ENCODE measurements at places on chromosomes 1 and 21. TPM values are rescaled to one million over a fixed set of nuclear protein-coding genes. Genes with fewer than 3 reads are reported as not detected.

The S100A9 gene
- 0.31 TPM for total RNA-seq

The GBP7 gene
- not detected for total RNA-seq

The ST6GALNAC5 gene
- total RNA-seq: not detected

The PERM1 gene
- total RNA-seq: not detected

The PADI2 gene
- total RNA-seq: not detected

DNA sequence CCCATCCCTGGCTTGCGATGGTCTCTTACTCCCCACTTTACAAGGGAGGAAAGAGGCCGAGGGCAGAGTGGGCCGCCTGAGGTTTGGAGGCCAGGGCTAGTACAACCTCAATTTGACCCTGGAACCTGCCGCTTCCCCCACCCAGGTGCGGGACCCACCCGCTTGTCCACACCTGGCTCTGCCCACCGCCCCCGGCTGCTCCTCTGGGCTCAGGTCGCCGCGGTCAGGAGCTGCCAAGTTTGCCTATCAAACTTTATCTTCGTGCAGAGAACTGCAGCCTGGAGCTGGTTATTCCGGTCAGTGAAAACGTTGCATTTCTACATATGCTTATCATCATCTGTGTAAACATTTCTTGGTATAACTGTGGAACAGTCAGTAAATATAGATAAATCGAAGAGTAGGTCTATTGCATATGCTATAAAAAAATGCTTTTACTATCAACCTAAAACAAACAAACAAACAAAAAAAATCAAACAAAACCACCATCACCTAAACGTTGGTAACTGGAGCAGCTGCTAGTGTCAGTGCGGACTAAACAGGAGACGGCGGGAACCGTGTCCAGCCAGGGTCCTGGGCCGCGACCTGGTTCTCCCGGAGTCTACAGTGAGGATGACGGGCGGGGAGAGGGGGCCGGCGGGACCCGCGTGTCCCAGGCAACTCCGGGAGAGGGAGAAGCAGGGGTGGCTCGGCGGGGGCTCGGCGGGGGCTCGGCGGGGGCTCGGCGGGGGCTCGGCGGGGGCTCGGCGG is 906 bp upstream of the ADARB1 start:
- H3K36me3 ChIP-seq: no peaks in the 10 kb centered on the region
- H3K27me3 ChIP-seq: no peaks in the 10 kb centered on the region
- H3K4me1 ChIP-seq: peaks cover 25% of the 10 kb centered on the region
- peak overlapping the region; percentile 15 for H3K27ac ChIP-seq
- peak; percentile 31 for DNase-seq

- H3K4me1 ChIP-seq: no peaks in the 10 kb centered on the region
- no peak overlapping the region for H3K4me3 ChIP-seq
- H3K27ac ChIP-seq: no peak overlapping the region
- no peaks in the 10 kb centered on the region for H3K36me3 ChIP-seq
Observed at GRCh38 chr1:75996196-75996595, 64.0 kb upstream of the ASB17 start.

- H3K4me3 ChIP-seq: no peak overlapping the region
- no peaks in the 10 kb centered on the region for H3K27me3 ChIP-seq
- no peaks in the 10 kb centered on the region for H3K4me1 ChIP-seq
- peaks cover 20% of the 10 kb centered on the region for H3K36me3 ChIP-seq
- no peak overlapping the region for H3K27ac ChIP-seq
- no peak for DNase-seq
Observed at GRCh38 chr1:235567812-235568503, 63.7 kb upstream of the B3GALNT2 start.

DNA sequence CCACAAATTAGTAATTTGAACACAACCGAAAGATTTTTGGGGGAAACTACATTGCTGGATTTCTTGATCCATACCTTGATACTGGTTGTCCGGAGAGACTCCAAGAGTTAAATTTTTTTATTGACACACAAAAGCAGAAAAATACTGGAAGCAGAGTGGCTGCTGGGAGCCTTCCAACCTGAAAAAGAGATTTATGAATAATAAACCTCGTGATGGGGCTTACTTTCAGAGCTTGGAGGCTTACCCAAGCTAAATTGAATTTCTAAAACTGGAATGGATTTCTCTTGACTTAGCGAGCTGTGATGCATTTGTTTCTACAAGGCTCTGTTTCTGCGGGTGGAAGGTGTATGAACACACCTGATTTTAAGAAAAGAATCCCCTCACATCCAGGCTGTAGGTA is 35.7 kb downstream of the PCP4 start:
- no peak overlapping the region for H3K27ac ChIP-seq
- no peak for DNase-seq
- no peaks in the 10 kb centered on the region for H3K27me3 ChIP-seq
- H3K36me3 ChIP-seq: no peaks in the 10 kb centered on the region

GRCh38 chr1:193589597-193590040 is 403.2 kb upstream of the B3GALT2 start:
- H3K36me3 ChIP-seq: no peaks in the 10 kb centered on the region
- H3K4me1 ChIP-seq: no peaks in the 10 kb centered on the region
- H3K27ac ChIP-seq: no peak overlapping the region
- H3K27me3 ChIP-seq: no peaks in the 10 kb centered on the region

DNA sequence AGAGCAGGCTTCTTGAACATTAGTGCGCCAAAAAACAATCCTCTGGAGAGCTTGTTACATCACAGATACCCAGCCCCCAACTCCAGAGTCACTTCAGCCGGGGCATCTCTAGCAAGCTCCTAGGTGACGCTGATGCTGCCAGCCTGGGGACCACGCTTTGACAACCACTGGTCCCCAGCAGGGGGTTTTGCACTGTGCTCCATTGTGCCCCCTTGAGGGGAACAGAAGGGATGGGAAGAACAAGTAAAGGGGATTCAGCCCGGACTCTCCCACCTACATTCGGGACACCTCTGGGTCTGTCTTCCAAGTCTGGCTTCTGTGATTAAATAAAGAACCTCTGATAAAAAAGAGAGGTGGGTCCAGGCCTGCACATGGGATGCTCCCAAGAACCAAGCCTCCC is 60.4 kb downstream of the ATP5PO start:
- peak; percentile 23 for DNase-seq
- no peak overlapping the region for H3K27ac ChIP-seq
- peaks cover 27% of the 10 kb centered on the region for H3K4me1 ChIP-seq
- H3K36me3 ChIP-seq: no peaks in the 10 kb centered on the region
- peaks cover 2% of the 10 kb centered on the region for H3K27me3 ChIP-seq

DNA sequence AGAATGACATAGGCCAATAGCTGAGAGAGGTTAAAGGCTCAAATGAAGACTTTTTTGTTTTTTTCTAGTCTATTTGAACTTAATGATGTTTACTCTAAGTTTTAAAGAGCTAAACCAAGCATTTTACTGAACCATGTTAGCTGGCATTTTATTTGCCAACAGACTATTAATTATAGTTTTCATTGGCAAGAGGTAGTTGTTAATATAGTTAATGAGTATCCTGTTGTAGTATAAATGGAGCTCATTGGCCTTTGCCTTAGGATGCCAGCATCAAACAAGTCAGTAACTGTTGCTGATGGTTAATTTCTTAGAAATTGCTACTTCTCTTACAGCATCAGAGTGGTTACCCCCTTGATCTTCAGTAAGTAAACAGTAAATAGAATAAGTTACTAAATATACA is 339.0 kb upstream of the B3GALT2 start:
- no peak overlapping the region for H3K4me3 ChIP-seq
- no peaks in the 10 kb centered on the region for H3K27me3 ChIP-seq
- H3K36me3 ChIP-seq: no peaks in the 10 kb centered on the region

DNA sequence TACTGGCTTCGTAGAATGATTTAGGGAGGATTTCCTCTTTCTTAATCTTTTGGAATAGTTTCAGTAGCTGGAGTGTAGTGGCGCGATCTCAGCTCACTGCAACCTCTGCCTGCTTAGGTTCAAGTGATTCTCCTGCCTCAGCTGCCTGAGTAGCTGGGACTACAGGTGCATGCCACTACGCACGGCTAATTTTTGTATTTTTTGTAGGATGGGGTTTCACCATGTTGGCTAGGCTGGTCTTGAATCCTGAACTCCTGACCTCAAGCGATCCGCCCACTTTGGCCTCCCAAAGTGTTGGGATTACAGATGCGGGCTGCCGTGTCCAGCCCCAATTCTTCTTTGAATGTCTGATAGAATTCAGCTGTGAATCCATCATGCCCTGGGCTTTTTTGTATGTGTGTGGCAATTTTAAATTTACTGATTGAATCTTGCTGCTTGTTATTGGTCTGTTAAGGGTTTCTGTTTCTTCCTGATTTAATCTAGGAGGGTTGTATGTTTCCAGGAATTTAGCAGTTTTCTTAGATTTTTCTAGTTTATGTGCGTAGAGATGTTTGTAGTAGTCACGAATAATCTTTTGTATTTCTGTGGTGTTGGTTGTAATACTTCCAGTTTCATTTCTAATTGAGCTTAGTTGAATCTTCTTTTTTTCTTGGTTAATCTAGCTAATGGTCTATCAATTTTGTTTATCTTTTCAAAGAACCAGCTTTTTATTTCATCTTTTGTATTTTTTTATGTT is 15.3 kb downstream of the MAN1C1 start:
- no peaks in the 10 kb centered on the region for H3K4me1 ChIP-seq
- no peaks in the 10 kb centered on the region for H3K36me3 ChIP-seq
- H3K27me3 ChIP-seq: no peaks in the 10 kb centered on the region
- no peak overlapping the region for H3K27ac ChIP-seq
- no peak for DNase-seq

GRCh38 chr21:16741141-16741665 is 771.6 kb upstream of the CXADR start:
- H3K4me3 ChIP-seq: no peak overlapping the region
- no peaks in the 10 kb centered on the region for H3K36me3 ChIP-seq
- H3K27ac ChIP-seq: no peak overlapping the region
- DNase-seq: no peak

- H3K4me1 ChIP-seq: peaks cover 14% of the 10 kb centered on the region
- peak overlapping the region; percentile 74 for H3K4me3 ChIP-seq
- no peak for DNase-seq
Observed at GRCh38 chr1:65069011-65069565, 78.9 kb upstream of the AK4 start.

- H3K27me3 ChIP-seq: no peaks in the 10 kb centered on the region
- no peak overlapping the region for H3K4me3 ChIP-seq
- no peaks in the 10 kb centered on the region for H3K4me1 ChIP-seq
- no peak for DNase-seq
- peaks cover 9% of the 10 kb centered on the region for H3K36me3 ChIP-seq
- H3K27ac ChIP-seq: no peak overlapping the region
Observed at GRCh38 chr1:147202576-147202975, 22.6 kb downstream of the FMO5 start.

- H3K4me1 ChIP-seq: peaks cover 20% of the 10 kb centered on the region
- no peak for DNase-seq
- peaks cover 5% of the 10 kb centered on the region for H3K36me3 ChIP-seq
Observed at GRCh38 chr1:111454859-111455641, 5.8 kb downstream of the ATP5PB start.

DNA sequence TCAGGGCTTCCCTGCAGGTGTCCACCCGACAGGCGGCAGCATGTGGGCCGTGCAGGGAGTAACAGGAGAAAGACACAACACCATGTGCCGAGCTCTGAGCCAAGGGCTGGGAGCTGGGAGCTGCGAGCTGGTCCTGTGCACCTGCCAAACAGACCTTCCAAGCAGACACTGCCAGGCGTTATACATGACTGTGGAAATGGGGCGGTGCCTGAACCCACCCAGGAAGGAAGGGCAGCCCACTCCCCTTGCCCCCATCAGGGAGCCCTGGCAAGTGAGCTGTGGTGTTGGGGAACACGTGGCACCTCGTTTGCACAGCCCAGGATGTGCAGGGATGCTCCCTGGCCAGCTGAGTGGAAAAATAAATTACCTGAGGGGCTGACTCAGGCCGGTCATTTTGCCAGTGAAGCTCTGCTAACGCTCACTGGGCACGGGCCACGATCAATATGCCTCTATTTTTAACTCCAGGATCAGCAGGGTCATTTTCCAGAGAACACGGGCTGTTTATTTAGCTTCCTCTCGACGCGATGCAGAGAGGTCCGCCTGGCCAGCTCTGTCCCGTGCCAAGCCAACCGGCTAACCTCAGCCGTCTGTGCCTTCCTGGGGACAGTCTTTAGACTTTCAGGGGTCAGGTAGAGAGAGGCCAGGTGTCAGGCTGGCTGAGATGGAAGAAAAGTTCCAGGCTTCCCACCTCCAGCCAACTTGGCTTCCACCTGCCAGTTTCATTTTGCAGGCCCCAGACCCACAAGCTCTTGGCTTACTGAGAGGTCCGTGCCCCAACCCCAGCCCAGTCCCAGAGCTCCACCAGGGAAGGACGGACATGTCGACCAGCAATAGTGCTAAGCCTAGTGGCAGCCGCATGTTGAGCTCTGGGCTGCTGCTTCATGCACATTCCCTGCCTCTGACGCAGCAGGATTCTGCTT is 196.7 kb upstream of the VAMP3 start:
- no peaks in the 10 kb centered on the region for H3K4me1 ChIP-seq
- no peaks in the 10 kb centered on the region for H3K36me3 ChIP-seq
- DNase-seq: no peak
- no peak overlapping the region for H3K4me3 ChIP-seq

DNA sequence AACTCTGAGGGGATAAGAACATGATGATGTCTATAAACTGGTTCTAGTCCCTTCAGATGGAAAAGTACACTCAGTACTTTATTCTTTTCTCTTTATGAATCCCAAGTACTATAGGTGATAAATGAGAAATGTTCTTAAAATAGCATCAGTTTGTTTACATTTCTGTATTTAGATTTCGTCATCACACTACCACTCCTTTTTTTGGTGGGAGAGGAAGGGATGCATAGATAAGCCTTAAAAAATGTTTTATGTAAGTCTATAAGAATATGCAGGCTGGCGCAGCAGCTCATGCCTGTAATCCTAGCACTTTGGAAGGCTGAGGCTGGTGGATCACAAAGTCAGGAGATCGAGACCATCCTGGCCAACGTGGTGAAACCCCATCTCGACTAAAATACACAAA is 144.8 kb downstream of the USP25 start:
- H3K4me1 ChIP-seq: no peaks in the 10 kb centered on the region
- no peaks in the 10 kb centered on the region for H3K27me3 ChIP-seq
- H3K4me3 ChIP-seq: no peak overlapping the region
- no peak for DNase-seq
- no peak overlapping the region for H3K27ac ChIP-seq

Measured in HepG2 (cell line).